ENCODE measurements at places on chromosomes 6 and 20. TPM values are rescaled to one million over a fixed set of nuclear protein-coding genes. Genes with fewer than 3 reads are reported as not detected.

GGTLC1 gene
- total RNA-seq: not detected

PPP1R11 gene
- 28.6 TPM for total RNA-seq

MAPK13 gene
- total RNA-seq: 63.5 TPM

CUTA gene
- total RNA-seq: 185 TPM

RIPK1 gene
- total RNA-seq: 17.2 TPM

TINAG gene
- not detected for total RNA-seq

BMP6 gene
- not detected for total RNA-seq

SSTR4 gene
- not detected for total RNA-seq

TUBB1 gene
- total RNA-seq: 0.11 TPM

CCM2L gene
- not detected for total RNA-seq

DNA sequence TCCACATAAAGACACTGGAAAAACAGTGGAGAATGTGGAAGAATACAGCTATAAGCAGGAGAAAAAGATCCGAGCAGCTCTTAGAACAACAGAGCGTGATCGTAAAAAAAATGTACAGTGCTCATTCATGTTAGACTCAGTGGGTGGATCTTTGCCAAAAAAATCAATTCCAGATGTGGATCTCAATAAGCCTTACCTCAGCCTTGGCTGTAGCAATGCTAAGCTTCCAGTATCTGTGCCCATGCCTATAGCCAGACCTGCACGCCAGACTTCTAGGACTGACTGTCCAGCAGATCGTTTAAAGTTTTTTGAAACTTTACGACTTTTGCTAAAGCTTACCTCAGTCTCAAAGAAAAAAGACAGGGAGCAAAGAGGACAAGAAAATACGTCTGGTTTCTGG lies 57.1 kb downstream of the MAP3K4 start:
- peaks cover 29% of the 10 kb centered on the region for H3K36me3 ChIP-seq
- no peak overlapping the region for H3K27ac ChIP-seq

DNA sequence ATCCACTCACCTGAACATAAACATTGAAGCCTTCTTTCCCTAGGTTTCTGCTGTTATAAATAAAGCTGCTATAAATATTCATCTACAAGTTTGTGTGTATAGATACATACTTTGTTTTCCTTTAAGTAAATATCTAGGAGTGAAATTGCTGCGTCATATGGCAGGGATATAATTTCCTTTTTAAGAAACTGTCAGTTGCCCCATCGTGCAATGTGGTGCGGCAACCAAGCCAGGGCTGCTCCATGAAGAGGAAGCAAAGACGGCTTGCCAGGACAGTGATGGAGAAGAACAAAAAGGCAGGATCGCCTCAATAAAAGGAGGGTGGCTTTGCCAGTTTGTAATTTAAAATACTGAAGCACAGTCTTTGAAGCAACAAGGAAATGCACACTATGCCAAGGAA lies 36.6 kb downstream of the CITED2 start:
- H3K27me3 ChIP-seq: no peaks in the 10 kb centered on the region
- DNase-seq: no peak
- H3K36me3 ChIP-seq: no peaks in the 10 kb centered on the region
- peaks cover 3% of the 10 kb centered on the region for H3K4me1 ChIP-seq
- no peak overlapping the region for H3K4me3 ChIP-seq

DNA sequence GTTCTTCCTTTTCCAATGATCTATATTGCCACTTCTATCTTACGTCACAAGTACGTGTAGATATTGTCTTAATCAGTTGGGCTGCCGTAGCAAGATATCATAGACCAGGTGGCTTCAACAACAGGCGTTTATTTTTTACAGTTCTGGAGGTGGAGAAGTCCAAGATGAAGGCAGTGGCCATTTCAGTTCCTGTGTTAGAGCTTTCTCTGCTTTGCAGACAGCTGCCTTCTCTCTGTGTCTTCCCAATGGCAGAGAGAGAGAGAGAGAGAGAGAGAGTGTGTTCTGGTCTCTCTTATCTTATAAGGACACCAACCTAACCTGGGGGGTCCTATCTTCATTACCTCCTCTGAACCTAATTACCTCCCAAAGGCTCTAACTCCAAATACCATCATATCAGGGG lies 8.3 kb downstream of the HSF2 start:
- H3K4me3 ChIP-seq: no peak overlapping the region
- no peak for DNase-seq
- no peaks in the 10 kb centered on the region for H3K27me3 ChIP-seq
- H3K36me3 ChIP-seq: peaks cover 5% of the 10 kb centered on the region
- H3K4me1 ChIP-seq: peaks cover 4% of the 10 kb centered on the region

GRCh38 chr20:41905199-41905598 lies 287.0 kb upstream of the CHD6 start:
- no peak overlapping the region for H3K27ac ChIP-seq
- H3K4me1 ChIP-seq: no peaks in the 10 kb centered on the region
- no peak overlapping the region for H3K4me3 ChIP-seq
- H3K27me3 ChIP-seq: no peaks in the 10 kb centered on the region
- no peak for DNase-seq
- H3K36me3 ChIP-seq: no peaks in the 10 kb centered on the region

DNA sequence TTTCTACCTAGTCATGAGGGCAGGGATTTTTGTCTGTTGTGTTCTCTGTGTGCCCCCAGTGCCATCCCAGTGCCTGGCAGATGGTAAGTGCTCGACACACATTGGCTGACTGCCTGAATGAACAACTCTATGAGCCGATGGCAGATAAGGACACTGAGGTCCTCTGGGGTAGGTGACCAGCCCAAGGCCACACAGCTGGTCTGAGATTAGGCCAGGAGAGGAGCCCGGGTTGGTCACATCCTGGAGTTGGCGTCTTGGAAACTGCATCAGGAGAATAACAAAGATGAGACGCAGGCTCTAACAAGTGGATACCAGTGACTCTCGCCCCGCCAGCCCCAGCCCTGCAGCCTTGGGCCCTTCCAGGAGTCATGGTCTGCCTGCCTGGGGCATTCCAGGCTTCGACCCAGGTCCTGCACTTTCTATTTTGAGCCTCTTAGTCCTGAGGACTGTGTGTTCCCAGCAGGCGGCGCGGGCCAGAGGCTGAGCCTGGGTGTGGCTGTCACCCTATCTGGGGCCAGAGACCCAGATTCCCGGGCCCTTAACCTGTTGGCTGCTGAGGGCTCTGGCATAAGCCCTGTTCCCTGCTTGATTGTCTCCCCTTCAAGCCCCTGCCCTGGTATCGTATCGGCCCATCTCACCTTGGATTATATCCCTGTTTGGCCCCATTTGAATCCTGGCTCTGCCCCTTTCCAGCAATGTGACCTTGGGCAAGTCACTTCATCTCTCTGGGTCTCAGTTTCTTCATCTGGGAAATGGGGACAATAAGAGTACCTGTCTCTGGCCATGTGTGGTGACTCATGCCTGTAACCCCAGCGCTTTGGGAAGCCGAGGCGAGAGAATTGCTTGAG lies 88.3 kb downstream of the CEBPB start:
- H3K4me3 ChIP-seq: no peak overlapping the region
- H3K27ac ChIP-seq: no peak overlapping the region
- DNase-seq: no peak
- no peaks in the 10 kb centered on the region for H3K36me3 ChIP-seq
- no peaks in the 10 kb centered on the region for H3K27me3 ChIP-seq

GRCh38 chr6:7579851-7580250 lies 10.1 kb upstream of the SNRNP48 start:
- DNase-seq: no peak
- no peaks in the 10 kb centered on the region for H3K36me3 ChIP-seq
- H3K4me3 ChIP-seq: no peak overlapping the region
- no peak overlapping the region for H3K27ac ChIP-seq
- no peaks in the 10 kb centered on the region for H3K4me1 ChIP-seq

GRCh38 chr20:62714006-62714405 lies 5.4 kb downstream of the NTSR1 start:
- peaks cover 45% of the 10 kb centered on the region for H3K4me1 ChIP-seq
- no peak overlapping the region for H3K27ac ChIP-seq
- H3K4me3 ChIP-seq: no peak overlapping the region

DNA sequence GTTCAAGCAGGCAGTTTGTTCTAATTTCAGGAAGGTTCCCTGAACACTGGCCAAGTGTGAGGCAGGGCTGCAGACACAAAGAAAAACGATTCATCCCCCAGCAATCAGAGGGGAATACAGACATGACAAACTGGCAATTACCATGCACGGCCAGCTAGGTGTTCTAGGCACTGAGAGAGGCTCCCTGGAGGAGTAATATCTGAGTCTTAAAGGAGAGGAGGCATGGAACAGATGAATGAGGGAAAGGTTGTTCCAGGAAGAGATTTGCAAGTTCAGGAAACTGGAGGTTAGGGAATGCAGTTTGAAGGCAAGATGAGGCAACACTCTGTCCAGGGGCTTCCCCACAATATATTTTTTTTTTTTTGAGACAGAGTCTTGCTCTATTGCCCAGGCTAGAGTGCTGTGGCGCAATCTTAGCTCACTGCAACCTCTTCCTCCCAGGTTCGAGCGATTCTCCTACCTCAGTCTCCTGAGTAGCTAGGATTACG lies 11.1 kb downstream of the RRAGD start:
- no peak for DNase-seq
- H3K4me3 ChIP-seq: no peak overlapping the region
- H3K27me3 ChIP-seq: no peaks in the 10 kb centered on the region
- no peaks in the 10 kb centered on the region for H3K4me1 ChIP-seq
- H3K36me3 ChIP-seq: no peaks in the 10 kb centered on the region

DNA sequence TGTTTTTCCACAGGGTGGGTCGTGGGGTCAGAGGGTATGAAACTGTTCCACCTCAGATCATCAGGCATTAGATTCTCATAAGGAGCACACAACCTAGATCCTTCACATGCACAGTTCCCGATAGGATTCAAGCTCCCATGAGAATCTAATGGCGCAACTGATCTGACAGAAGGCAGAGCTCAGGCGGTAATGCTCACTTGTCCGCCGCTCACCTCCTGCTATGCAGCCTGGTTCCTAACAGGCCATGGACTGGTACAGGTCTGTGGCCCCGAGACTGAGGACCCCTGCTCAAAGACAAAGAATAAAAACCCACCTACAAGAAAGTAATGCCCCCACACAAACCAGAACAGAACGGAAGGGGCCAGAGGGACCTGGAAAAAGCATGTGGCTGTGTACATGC lies 76.1 kb upstream of the SNX9 start:
- no peaks in the 10 kb centered on the region for H3K27me3 ChIP-seq
- no peak overlapping the region for H3K27ac ChIP-seq
- no peaks in the 10 kb centered on the region for H3K4me1 ChIP-seq

DNA sequence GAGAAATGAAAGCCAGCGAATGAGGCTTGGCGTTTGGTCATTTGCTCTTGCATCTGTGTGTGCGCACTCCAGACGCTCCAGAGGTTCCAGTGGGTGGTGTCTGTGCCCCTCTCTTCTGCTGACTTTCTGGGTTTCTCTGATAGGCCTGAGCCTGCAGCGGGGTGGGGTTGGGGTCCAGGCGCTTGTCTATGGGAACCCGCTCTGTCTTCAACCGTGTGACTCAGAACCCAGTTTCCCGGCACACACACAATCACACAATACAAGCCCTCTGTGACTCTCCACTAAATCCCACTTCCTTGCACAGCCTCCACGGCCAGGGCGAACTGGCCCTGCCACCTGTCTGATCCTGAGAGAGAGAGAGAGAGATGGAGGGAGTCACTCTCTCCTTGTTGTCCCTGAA lies 24.6 kb downstream of the RBM38 start:
- DNase-seq: no peak
- peaks cover 13% of the 10 kb centered on the region for H3K4me1 ChIP-seq
- no peak overlapping the region for H3K27ac ChIP-seq
- H3K36me3 ChIP-seq: no peaks in the 10 kb centered on the region
- H3K27me3 ChIP-seq: no peaks in the 10 kb centered on the region

DNA sequence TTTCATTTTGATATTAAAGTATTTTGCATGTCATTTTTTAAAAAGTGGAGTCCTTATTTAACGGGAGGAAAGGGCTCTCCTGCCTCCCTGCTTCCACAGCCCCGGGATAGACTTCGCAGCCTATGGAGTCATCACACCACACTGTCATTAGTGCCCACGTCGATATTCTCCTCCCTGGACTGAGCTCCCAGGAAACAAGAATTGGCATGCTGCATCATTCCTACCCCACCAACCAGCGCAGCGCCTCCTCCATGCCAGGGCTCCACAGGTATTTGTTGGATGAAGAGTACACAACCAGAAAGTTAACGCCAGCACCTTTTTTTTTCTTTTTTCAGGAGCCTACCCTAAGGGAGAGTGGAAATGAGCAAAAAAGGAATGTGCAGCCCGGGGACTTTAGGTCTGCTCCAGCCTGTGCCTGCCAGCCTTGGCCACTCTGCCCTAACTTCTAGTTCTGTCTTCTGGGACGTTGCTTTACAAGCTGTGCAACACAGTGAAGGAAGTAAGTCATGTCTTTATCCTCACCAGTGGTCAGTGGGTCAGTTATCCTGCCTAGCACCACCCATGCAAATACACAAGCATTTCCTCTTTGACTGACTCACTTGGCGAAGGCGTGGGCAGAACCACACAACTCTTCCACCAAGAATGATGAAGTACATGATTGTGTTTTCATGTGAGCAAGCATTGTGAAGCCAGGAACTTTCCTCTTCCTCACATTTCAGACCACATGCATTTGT lies 180.7 kb upstream of the UST start:
- DNase-seq: no peak
- no peak overlapping the region for H3K4me3 ChIP-seq
- H3K4me1 ChIP-seq: peaks cover 10% of the 10 kb centered on the region
- H3K27me3 ChIP-seq: peaks cover 9% of the 10 kb centered on the region
- no peaks in the 10 kb centered on the region for H3K36me3 ChIP-seq

DNA sequence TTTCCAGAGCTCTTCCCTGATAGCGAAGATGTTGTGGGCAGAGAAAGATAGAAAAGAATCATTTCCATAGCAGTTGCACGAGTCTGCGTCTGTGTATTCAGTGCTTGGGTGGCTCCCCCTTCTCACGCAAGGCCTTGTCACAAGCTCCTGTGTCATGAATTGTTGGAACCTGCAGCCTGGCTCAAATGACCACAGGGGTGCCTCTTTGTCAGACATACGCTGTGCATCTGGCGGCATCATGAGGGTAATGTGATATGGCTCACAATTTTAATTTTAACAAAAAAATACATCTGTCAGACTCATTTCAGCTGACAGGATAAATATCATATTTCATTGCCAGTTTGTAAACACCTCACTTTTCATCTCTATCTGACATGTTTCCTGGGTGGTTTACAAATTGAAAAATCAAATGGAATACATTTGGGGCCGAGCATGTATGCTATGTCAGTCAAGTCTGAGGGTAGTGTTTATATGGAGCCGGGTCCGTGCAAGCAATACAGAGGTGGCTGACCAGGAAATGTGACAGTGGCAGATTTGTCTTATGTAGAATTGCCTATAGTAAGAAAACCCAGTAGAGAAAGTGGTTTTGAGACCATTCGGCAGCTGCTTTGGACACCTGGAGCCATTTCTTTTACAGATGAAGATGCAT lies 90.9 kb downstream of the CAP2 start:
- no peak overlapping the region for H3K4me3 ChIP-seq
- H3K4me1 ChIP-seq: no peaks in the 10 kb centered on the region
- DNase-seq: no peak
- no peaks in the 10 kb centered on the region for H3K27me3 ChIP-seq
- H3K36me3 ChIP-seq: no peaks in the 10 kb centered on the region

GRCh38 chr20:49479785-49480184 lies 2.7 kb downstream of the KCNB1 start:
- no peak overlapping the region for H3K27ac ChIP-seq
- peaks cover 22% of the 10 kb centered on the region for H3K4me1 ChIP-seq
- DNase-seq: no peak
- no peak overlapping the region for H3K4me3 ChIP-seq
- H3K27me3 ChIP-seq: peaks cover 39% of the 10 kb centered on the region
- H3K36me3 ChIP-seq: no peaks in the 10 kb centered on the region

Data from CD4-positive, alpha-beta T cell (primary cell).